Thyroid gland (tissue), 4 donors: ENCODE measurements at places on chromosomes 12 and 14. TPM values are rescaled to one million over a fixed set of nuclear protein-coding genes. Genes with fewer than 3 reads are reported as not detected.

MRPL42 gene
- total RNA-seq: 64.2 TPM

- peaks cover 5% of the 10 kb centered on the region for H3K36me3 ChIP-seq
- no peaks in the 10 kb centered on the region for H3K27me3 ChIP-seq
- no peak overlapping the region for H3K27ac ChIP-seq
These were observed 258.3 kb downstream of the FOXN3 start for GRCh38 chr14:89158701-89159100.

RNFT2 gene
- total RNA-seq: 5.0 TPM

- no peaks in the 10 kb centered on the region for H3K27me3 ChIP-seq
- no peak for DNase-seq
- H3K4me3 ChIP-seq: no peak overlapping the region
- no peaks in the 10 kb centered on the region for H3K36me3 ChIP-seq
- no peak overlapping the region for H3K27ac ChIP-seq
- H3K4me1 ChIP-seq: peaks cover 3% of the 10 kb centered on the region
These were observed 77.6 kb upstream of the KCNH3 start for GRCh38 chr12:49461221-49461620.

DNA sequence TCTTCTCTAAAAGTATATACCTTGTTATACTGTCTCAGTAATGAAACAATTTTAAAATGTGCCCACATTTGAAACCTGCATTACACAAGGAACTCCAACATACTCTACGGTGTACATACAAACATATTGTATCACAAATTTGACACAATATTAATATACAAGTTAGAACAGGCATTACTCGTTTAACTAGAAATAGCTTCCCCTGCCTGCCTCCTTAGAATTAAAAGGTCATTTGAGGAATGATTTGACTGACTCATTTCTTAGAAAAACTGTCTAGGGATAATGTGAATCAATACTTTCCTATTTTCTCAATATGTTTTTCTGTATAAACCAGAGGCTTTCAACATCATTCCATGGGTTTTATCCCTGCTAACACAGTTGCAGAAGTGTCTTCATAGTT, 73.7 kb downstream of the STON2 start:
- no peak overlapping the region for H3K4me3 ChIP-seq
- no peaks in the 10 kb centered on the region for H3K36me3 ChIP-seq
- peaks cover 18% of the 10 kb centered on the region for H3K4me1 ChIP-seq
- H3K27me3 ChIP-seq: no peaks in the 10 kb centered on the region

GRCh38 chr14:90522571-90523191, 125.9 kb downstream of the CALM1 start:
- no peaks in the 10 kb centered on the region for H3K27me3 ChIP-seq
- peaks cover 51% of the 10 kb centered on the region for H3K4me1 ChIP-seq
- no peak overlapping the region for H3K4me3 ChIP-seq
- H3K27ac ChIP-seq: peak overlapping the region; percentile 79

DNA sequence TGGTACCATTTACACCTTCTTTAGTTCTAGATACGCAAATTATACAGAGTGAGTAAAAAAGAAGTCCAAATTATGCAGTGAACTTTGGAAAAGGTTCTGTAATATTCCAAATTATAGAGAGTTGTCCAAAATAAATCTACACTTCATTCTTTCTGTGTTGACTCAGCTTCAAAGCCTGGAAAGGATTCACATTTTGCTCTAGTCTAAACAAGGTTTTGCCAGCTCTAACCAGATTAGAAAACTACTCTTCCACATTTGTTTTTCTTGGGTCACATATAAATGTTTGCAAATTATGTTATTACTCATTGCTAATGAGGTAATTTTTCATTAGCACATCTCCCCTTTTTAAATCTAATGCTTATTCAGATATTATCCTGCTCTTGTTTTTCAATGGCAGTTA, 1562.4 kb upstream of the SEL1L start:
- no peak overlapping the region for H3K27ac ChIP-seq
- no peaks in the 10 kb centered on the region for H3K36me3 ChIP-seq
- H3K4me3 ChIP-seq: no peak overlapping the region
- no peaks in the 10 kb centered on the region for H3K27me3 ChIP-seq
- DNase-seq: no peak
- H3K4me1 ChIP-seq: no peaks in the 10 kb centered on the region

DNA sequence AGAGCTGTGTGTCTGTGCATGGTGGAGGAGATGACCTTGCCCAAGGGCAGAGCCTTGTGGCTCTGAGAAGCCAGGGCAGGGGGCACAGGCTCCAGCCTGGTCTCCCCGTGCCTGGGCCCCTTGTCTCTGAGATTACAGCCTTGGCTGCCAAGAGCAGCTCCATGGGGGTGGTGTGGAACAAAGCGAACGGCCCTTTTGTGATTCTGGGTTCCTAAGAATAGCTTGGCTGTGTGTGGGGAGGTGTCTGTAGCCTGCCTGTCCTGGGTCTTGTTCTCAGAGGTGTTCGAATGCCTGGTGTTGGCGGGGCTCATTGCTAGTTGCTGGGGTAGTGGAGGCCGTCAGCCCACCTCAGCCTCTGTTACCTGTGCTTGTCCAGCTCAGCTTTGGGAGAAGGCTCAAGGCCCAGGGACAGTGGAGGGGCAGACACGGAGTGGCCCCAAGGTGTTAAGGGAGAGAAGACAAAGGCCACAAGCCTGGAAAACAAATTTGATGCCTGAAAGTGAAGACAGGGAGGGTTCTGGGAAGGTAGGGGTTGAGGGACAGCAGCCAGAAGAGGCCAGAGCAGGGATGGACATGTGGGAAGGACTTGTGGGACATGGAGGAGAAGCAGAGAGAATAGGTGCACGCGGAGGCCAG, 7.4 kb upstream of the MYH7 start:
- no peak overlapping the region for H3K27ac ChIP-seq
- peaks cover 17% of the 10 kb centered on the region for H3K4me1 ChIP-seq
- no peaks in the 10 kb centered on the region for H3K36me3 ChIP-seq
- no peaks in the 10 kb centered on the region for H3K27me3 ChIP-seq

SLC25A47 gene
- not detected for total RNA-seq
